Thoracic aorta (tissue), 2 donors: ENCODE measurements at places on chromosomes 12 and 14. TPM values are rescaled to one million over a fixed set of nuclear protein-coding genes. Genes with fewer than 3 reads are reported as not detected.

DNA sequence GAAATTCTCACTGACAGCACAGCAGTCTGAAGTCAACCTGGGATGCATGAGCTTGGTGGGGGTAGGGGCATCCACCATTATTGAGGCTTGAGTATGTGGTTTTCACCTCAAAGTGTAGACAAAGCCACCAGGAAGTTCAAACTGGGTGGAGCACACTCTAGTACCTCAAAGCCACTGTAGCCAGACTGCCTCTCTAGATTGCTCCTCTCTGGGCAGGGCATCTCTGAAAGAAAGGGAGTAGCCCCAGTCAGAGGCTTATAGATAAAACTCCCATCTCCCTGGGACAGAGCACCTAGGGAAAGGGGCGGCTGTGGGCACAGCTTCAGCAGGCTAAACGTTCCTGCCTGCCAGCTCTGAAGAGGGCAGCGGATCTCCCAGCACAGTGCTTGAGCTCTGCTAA is 143.0 kb downstream of the KITLG start:
- DNase-seq: no peak
- no peak overlapping the region for H3K27ac ChIP-seq

- H3K36me3 ChIP-seq: no peaks in the 10 kb centered on the region
- no peaks in the 10 kb centered on the region for H3K27me3 ChIP-seq
- DNase-seq: no peak
- no peak overlapping the region for H3K4me3 ChIP-seq
- no peak overlapping the region for H3K27ac ChIP-seq
These were observed 54.4 kb upstream of the BTG1 start for GRCh38 chr12:92199819-92200576.

Gene TEX52
- not detected for total RNA-seq

- H3K27me3 ChIP-seq: no peaks in the 10 kb centered on the region
- no peak overlapping the region for H3K27ac ChIP-seq
- H3K4me3 ChIP-seq: no peak overlapping the region
- no peaks in the 10 kb centered on the region for H3K36me3 ChIP-seq
- H3K4me1 ChIP-seq: no peaks in the 10 kb centered on the region
- no peak for DNase-seq
These were observed 28.8 kb downstream of the CLEC1A start for GRCh38 chr12:10069976-10070375.

DNA sequence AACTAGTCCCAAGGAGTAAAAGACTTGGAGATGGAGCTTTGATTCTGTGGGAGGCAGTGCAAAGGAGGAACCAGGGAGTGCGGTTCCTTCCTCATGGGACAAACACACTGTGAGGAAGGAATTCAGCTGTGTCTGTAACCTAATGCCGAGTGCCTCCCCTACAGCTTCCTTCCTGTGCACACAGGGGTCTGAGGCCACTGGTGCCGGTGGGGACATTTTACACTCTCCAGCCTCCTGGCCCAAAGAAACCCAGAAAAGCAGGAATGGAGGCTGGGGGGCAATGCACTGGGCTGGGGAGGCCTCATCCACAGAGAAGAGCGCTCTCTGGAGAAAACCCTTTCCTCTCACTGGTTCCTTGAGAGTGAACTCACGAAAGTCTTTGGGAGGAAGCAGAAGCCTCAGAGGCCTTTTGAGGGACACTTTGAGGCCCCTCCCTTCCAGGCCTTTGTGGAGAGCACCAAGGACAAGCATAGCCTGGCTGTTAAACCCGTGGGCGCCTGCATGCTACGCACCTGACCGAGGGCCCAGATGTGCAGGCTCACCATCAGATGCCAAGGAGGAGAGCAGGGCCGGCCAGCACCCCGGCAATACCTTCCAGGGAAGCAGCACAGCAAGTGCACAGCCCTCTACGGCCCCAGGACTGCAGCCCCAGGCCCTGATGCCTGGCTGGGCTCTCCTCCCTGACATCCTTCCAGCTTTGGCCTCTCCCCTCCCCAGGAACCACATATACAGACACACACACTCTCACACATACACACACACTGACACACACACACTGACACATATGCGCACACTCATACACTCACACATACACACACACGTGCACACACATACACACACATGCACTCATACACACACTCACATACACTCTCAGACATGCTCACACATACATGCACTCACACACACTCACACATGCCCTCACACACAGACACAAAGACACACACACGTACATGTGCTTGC is 52.0 kb downstream of the NFKBIA start:
- no peak for DNase-seq
- H3K27me3 ChIP-seq: no peaks in the 10 kb centered on the region
- H3K4me1 ChIP-seq: no peaks in the 10 kb centered on the region
- no peak overlapping the region for H3K4me3 ChIP-seq
